ENCODE measurements at places on chromosomes 7 and 10.

DNA sequence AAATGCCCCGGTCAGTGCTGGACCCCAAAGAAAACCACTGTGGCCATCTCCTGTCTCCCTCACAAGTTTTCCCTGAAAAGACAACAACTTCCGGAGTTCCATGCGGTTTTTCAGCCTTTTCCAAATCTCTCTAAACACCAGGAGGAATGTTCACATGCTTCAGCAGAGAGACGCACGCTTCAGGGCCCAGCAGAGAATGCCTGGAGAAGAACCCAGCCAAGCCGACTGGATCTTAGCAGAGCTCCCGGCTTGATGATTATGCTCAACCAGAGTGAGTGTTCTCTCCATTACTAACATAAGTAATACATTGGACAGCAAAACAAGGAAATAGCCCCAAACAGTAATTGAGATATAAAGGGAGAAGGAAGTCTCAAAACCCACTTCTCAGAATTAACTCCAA is 17.9 kb downstream of the PRKCQ start:
- no peak for DNase-seq

DNA sequence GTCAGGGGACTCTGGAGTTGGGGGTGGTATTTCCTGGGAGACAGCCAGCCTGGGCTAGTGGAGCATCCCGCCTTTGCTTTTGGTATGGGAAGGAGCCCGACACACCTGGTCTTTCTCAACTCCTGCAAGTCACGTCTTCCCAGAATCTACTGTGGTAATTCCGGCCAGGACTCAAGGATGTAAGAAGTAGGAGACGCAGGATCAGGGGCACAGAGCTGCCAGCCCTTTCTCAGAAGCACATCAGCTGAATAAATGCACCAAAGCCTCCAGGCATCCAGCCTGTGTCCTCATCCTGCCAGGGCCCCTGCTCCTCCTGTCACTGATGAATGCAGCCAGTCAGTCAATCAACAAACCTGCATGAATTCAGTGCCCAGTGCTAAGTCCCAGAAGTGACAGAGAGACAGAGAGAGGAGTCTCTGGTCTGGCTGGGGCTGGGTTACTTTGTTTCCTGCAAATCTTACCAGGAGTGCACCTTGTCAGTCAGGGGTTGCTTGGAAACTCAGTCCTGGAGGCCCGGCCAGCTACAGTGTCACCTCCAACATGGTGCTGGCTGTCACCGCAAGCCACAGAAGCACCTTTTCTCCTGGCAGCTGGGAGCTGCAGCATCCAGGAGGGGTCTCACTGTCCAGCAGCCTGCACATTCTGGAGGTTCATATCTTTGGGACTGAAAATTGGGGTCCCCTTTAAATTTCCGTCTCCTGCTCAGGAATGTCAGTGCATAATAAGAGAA is 101.8 kb downstream of the PTPRE start:
- no peak for DNase-seq

- no peak for DNase-seq
Observed at GRCh38 chr7:70572571-70572970, 559.4 kb upstream of the GALNT17 start.

DNA sequence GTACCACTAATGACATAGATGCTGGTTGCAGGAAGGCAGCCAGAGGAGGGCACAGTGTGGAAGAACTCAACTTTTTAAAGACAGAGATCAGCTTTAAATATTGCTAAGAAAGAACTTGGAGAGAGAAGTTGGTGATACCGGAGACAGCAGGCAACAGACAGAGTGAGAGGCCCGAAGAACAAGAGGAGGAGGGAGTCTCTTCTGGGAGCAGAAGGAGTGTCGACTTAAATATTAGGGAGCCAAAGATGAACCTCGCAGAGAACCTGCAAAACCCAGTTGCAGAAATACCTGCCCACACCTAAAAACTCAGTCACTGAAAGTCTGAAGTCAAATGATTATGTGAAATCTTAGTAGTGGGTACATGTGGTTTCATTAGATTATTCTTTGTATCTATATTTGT is 3.4 kb upstream of the WDR86 start:
- DNase-seq: no peak

- no peak for DNase-seq
Observed at GRCh38 chr7:155579565-155579964, 33.2 kb upstream of the CNPY1 start.

- no peak for DNase-seq
Observed at GRCh38 chr7:19919261-19920095, 146.1 kb upstream of the TMEM196 start.

GRCh38 chr10:73902351-73902750 is 8.6 kb upstream of the PLAU start:
- no peak for DNase-seq

- DNase-seq: no peak
Observed at GRCh38 chr10:121833387-121833786, 94.4 kb downstream of the ATE1 start.

DNA sequence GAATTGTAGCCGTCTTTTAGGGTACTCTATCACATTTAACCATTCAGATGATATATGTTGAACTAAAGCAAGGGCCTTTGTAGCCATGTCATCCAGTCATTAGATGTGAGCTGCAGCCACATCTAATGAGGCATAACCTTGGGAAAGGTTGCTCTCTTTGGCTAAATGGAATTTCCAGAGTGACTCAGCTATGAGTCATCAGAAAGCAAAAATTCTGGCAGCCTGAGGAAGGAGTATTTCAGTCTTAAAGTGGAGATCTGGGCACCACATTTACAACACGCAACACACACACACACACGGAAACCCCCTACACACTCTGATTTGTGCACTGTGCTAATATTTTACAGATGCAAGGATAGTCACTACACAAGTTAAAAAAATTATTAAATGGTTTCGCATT is 176.9 kb upstream of the ZWINT start:
- DNase-seq: no peak

- peak; percentile 92 for DNase-seq
Observed at GRCh38 chr10:25815999-25816768, 117.8 kb upstream of the MYO3A start.

DNA sequence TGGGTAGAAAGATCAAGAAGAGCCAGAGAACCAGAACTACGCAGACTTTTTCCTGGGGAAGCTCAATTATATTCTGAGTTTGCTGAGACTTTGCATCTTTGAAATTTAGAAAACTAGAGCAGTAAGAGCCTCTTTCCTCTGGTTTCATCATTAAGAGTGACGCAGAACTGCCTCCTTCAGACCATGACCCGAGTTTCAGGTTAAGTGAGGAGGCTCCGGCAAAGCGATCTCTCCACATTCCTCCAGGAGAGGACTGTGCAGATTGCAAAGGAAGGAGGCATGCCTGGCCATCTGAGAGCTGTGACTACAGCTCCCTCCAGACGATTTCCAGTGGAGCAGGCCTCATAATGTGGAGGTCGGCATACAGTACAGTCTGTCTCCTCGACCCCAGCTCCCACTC is 115.8 kb upstream of the LANCL2 start:
- no peak for DNase-seq

DNA sequence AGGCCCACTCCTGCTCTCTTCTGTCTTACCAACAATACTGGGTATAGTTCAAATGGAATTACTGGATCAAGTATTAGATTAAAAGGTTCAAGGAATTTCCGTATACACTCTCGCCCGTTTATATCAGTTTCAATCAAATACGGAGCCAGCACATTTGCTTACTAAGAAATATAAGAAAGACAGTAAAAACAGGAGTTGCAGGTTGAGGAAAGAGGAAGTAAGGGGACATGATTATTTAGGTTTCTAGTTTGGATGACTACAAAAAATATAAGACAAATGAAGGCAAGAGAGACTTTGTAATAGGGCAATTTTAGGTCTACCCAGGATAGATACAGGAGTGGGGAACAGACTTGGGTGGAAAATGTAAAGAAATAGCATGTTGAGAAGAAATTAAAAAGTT is 109.9 kb upstream of the ABI1 start:
- DNase-seq: no peak

- no peak for DNase-seq
Observed at GRCh38 chr7:47950714-47951113, 2.4 kb upstream of the PKD1L1 start.

- DNase-seq: peak; percentile 70
Observed at GRCh38 chr7:83271212-83272099, 108.8 kb upstream of the PCLO start.

DNA sequence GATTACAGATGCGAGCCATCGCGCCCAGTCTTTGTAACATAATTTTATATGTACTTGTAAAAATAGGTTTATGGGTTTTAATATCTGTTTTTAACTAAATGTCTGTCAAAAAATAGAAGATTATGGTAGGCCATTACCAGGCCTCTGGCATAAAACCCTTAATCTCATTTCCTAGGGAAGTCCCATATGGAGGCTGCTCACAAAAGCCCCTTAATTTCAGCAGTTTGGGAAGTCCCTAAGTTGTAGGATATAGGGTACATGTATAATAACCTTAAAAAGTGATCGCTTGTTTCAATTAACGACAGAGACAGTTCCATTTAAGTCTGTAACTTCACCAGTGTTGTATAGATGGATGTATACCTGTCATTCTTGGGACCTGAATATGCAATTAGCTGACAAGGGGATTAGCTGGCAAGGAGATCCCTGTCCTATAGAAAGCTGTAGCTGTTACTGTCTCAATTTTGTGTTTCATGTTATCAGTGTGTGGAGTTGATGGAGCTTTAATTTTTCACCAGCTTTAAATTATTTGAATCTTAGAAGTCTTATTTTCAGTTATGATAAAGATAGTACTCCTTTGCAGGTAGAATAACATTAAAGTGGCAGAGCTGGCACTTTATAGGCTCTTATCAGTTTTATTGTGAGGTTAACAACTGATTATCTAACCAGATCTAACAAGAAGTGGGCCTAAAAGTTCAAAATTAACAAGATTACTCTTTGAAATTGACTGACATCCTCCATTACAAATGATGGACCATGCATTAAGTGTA is 10.5 kb downstream of the TRIM24 start:
- DNase-seq: no peak
